SK-N-SH treated with all-trans-retinoic acid at 6 μM for 48 hours (cell line): ENCODE measurements at places on chromosomes 4 and X.

GRCh38 chr4:98996056-98996764 lies 689 bp downstream of the METAP1 start:
- peak; percentile 4; the same call in 2 of the 3 replicates for ATAC-seq

- ATAC-seq = no peak
These were observed 20.3 kb upstream of the ASMTL start for GRCh38 chrX:1472975-1473374.

GRCh38 chr4:3388471-3389232 lies 53.1 kb upstream of the HGFAC start:
- no peak for ATAC-seq

DNA sequence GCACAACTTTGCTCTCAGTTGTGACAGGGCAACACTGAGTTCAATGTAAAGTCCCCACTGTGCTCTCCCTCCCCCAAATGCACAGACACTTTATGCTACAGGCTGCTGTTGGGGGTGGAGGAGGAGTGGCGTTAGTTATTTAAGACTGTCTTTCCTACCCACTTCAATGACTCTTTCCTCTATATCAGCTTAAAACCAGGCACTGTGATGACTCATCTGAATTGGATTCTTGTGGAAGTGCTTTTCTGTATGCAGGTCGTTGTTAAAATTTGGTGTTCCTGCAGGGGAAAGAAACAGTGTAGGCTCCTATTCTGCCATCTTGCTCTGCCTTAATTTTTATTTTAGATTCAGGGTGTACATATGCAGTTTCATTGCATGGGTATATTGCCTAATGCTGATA lies 1157.2 kb upstream of the ADGRL3 start:
- ATAC-seq = no peak

- ATAC-seq = no peak
These were observed 21.2 kb upstream of the MID2 start for GRCh38 chrX:107804427-107804826.

GRCh38 chr4:140861359-140862176 lies 105.4 kb upstream of the TBC1D9 start:
- ATAC-seq = peak; percentile 88

- ATAC-seq = no peak
These were observed 14.9 kb downstream of the ADAM29 start for GRCh38 chr4:174933083-174933482.

DNA sequence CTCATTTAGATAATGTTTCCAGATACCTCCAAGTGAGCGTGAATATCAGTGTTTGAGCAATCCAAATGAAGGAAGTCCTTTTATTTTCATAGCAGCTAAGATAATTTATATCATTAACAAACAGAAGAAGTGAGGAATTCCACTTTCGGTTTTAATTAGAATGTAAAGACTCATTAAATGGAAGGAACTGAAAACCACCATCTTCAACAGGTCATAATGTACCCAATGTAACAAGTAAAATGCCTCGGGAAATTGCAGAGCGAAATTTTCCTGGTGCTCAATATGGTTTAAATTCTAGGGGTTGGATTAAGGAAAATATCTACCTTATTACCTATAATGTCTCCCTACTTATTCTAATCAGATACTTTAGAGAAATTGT lies 33.9 kb upstream of the SLC9A7 start:
- ATAC-seq = no peak
